ENCODE measurements at places on chromosomes 4 and X.

DNA sequence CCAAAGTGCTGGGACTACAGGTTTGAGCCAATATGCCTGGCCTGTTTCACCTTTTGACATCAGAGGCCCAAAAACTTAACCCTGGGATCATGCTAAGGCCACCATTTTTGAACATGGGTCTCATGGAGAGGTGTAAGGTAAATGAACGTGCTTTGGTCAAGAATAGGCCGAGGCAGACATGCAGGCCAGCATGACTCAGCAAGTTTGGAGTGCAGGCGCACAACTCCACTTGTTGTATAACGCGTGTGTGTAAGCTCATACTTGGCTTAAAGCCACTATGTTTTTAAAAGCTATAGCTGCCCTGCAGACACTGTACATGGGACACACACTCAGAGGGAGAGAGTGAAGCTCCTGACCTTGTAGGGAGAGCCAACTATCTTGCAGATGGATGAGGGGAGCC lies 43.8 kb upstream of the HPSE start:
- DNase-seq, result no peak

- DNase-seq, result no peak
Observed at GRCh38 chr4:87118826-87119225, 101.6 kb downstream of the KLHL8 start.

DNA sequence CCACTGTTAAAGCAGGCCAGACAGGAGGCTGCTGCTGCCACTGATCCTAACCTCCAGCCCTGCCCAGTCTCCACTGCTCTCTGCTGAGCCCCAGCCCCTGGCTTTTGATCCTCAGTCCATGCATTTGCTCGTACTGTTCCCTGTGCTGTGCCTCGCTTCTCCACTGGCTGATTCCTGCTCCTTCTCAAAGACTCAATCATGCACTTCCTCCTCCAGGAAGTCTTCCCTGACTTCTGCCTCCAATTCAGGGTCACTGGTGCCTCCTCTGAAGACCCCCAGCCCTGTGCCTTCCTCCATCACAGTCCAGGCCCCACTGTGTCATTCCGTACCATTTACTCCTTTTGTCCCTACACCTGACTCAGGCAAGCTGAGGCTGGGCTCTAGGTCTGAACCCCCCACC lies 230.6 kb upstream of the PSAPL1 start:
- DNase-seq, result no peak

- DNase-seq, result no peak
Observed at GRCh38 chrX:129629837-129630236, 24.9 kb downstream of the APLN start.

DNA sequence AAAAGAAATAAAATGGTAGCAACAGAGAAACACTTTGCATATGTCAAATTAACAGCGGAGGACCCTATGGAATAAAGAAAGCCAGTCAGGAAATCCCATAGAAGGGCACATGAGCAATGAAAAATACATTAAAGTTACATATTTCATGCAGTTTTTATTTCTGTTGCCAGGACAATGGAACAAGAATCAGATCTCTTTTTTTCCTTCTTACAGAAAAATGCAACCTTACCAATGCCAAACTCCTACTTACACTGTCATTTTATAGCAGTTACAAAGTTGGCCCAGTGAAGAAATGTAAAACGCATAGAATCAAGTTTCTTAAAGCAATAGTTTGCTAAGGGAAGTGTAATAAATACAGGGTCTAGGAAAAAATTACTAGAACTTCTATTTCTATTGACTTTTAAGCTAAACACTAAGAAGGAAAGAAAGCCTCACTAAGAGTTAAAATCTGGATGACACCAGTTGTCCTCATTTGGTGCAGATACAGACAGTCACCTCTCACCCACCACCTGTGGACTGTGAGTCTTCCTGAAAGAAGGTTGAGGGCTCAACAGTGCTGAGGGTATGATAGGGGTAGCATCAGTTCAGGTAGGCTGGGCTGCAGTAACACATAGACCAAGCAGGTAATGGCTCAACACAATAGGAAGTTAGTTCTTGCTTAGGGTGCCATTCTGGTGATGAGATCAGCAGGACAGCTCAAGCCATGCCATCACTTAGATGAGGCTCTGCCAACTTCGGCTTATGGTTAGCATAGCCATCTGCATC lies 224.6 kb downstream of the ANAPC10 start:
- no peak for DNase-seq

- no peak for DNase-seq
Observed at GRCh38 chrX:145818186-145819113, 821 bp downstream of the SLITRK2 start.

DNA sequence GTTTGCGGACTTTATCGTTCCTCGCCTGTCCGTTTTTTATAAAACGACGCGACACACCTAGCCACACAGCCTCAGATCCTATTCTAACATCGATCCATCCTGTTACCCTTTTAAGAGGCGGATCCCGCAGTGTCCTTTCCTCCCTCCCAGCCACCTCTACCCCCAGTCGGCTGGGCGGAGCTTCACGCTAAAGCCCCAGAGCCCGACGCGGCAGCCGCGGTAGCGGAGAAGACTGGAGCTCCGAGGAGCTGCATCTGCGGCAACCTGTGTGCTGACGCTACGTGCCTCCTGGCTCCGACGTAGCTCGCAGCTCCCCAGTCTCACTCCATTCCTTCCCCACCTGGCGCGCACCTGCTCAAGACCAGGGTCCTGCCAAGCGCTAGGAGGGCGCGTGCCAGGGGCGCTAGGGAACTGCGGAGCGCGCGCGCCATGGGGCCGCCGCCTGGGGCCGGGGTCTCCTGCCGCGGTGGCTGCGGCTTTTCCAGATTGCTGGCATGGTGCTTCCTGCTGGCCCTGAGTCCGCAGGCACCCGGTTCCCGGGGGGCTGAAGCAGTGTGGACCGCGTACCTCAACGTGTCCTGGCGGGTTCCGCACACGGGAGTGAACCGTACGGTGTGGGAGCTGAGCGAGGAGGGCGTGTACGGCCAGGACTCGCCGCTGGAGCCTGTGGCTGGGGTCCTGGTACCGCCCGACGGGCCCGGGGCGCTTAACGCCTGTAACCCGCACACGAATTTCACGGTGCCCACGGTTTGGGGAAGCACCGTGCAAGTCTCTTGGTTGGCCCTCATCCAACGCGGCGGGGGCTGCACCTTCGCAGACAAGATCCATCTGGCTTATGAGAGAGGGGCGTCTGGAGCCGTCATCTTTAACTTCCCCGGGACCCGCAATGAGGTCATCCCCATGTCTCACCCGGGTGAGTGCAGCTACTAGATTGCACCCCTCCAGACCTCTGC lies at the start of gene RNF128:
Gene RNF128 (plus strand): TSS at position 217 of the 953 bp plus-strand sequence. CDS start 213 bp downstream, at position 430.
- DNase-seq, result no peak

- DNase-seq, result no peak
Observed at GRCh38 chr4:138757432-138757831, 258.1 kb upstream of the NOCT start.

DNA sequence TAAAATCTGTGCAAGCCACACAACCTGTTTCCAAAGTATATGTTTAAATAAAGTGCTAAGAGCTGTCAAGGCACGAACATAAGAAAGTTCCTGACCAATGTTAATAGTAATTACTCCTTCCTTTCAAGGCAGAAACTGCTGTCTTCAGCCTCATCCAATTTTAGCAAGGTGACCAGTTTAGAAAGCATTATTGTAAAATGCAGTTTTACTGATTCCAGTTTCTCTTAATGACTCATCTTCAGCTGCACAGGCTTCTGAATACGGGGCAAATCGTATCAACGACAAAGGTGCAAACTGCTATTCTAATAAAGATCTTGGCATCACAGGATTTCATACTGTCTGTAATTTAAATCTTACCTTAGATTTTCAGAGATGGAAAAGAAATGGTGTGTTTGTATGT lies 87.5 kb downstream of the PPP3CA start:
- no peak for DNase-seq

DNA sequence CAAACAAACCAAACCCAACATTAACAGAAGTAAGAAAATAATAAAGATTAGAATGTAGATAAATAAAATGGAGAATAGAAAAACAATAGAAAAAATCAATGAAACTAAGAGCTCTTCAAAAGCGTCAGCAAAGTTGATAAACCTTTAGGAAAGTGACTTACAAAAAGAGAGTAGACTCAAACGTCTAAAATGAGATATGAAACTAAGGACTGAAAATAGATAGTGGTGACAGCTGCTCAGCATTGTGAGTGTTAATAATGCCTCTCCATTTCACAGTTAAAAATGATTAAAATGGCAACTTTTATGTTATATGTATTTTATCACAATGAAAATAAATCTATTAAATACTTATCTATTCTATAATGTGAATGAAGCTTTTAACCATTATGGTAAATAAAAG lies 125.7 kb upstream of the CPXCR1 start:
- no peak for DNase-seq

DNA sequence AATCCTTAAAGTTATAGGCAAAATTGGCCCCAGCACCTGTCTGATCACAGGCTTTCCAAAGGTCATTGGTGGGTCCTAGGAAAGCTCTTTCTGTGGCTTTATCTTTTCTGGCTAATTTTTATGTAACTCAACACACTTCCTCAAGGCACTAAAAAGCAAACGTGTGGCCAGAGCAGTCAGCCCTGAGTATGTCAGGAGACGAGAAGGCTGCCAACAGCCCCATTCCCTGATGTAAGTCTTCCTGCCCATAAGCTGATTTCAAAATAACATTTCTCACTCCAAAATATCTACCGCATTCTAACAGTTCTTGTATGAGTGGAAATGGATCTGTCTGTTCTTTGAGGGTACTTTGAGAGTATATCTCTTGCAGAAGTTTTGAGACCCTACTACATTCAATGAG lies 25.5 kb upstream of the FUNDC1 start:
- DNase-seq, result no peak

DNA sequence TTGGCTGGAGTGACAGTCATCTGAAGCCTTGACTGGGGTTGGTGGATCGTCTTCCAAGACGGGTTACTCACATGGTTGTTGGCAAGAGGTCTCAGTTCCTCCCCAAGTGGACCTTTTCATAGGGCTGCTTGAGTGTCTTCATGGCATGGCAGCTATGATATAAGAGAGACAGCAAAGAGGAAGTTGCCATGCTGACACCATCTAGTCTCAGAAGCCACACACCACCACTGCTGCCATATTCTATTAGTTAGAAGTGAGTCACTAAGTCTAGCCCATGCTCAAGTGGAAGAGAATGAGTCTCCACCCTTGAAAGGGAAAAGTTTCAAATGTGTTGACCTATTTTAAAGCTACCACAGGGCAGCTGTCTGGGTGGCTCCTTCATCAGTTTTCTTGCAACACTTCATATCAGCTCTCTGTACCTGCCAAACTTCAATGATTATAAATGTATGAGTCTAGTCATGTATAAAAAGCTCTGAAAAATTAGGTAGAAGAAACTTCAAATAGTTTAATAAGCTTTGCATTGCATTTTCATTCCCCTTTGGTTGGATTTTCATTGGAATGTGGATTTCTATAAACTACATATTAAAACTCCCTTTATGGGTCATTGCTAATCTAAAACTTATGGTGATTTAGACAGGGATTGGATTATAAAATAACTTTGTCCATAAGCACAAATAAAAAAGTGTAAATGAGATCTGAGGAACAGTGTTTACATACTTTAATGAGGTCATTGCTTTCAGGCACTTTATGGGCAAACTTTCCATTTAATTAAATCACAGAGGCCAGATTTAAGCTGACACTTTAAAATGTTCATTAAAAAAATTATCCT lies 68.0 kb upstream of the ATXN3L start:
- DNase-seq, result no peak

GRCh38 chr4:75653845-75654503 lies 19.2 kb downstream of the G3BP2 start:
- DNase-seq, result no peak

DNA sequence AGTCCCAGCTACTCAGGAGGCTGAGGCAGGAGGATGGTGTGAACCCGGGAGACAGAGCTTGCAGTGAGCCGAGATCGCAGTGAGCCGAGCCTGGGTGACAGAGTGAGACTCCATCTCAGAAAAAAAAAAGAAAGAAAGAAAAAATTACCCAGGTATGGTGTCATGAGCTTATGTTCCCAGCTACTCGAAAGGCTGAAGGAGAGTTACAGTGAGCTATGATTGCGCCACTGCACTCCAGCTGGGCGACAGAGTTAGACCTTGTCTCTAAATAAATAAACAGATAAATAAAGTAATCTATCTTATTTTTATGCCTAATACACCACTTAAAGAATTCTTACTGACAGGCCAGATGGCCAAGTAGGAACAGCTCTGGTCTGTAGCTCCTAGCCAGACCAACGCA lies 73.0 kb downstream of the SLC39A8 start:
- DNase-seq, result no peak

GRCh38 chr4:55661398-55662056 lies 25.4 kb upstream of the NMU start:
- no peak for DNase-seq

- DNase-seq, result no peak
Observed at GRCh38 chrX:155086202-155086840, 15.0 kb downstream of the BRCC3 start.

- no peak for DNase-seq
Observed at GRCh38 chr4:151455212-151455611, 46.2 kb downstream of the FHIP1A start.

- no peak for DNase-seq
Observed at GRCh38 chrX:130121505-130121800, 11.2 kb upstream of the ELF4 start.

GRCh38 chr4:7323872-7324650 lies 110.7 kb downstream of the PSAPL1 start:
- no peak for DNase-seq

DNA sequence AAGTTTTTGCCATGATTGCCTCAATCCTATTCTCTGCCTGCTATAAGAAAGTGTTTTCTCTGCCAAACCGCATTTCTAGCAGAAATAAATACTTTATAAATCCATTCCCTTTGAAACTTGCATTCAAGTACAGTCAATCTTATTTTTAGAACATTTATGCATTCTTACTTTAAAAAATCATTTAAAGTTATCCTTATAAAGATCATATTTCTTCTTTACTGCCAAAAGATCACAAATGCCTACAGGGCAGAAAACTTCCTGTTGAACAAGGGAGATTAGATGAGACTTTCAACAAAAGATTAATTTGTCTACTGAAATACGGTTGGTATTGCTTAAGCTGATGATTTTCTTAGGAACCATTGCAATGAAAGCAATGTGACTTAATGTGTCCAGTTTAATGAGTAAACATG lies 207.2 kb upstream of the SLIT2 start:
- DNase-seq, result no peak

GRCh38 chr4:89142691-89143669 lies 31.6 kb downstream of the TIGD2 start:
- DNase-seq, result no peak

- no peak for DNase-seq
Observed at GRCh38 chrX:139008185-139008584, 296.7 kb upstream of the FGF13 start.

DNA sequence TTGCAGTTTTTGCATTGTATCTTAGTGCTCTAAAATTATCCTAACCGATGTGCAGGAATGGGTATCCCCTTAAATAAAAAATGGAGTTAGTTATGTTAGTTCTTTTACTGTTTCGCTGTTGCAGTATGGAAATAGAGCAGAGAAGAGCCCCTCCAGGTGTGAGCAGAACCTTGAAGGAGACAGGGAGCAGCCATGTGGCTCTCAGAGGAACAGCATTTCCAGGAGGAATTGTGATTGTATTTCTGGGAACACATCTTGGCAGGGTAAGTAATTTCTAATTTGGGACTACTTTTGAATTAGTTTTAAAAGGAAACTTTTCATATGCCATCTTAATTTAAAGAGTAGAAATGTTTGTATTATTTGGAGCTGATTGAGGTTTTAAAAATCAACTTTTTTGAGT lies 5.3 kb upstream of the CCDC158 start:
- DNase-seq, result no peak

All from breast epithelium (tissue), 4 donors.